ENCODE measurements at places on chromosomes 2 and 18.

- DNase-seq = peak; percentile 12
These were observed at the start of gene MXD1 for GRCh38 chr2:69914950-69915945. TSS of gene MXD1 (plus strand) at chr2:69915109. CDS start at chr2:69915331, 222 bp downstream.

- DNase-seq = no peak
These were observed 23.8 kb upstream of the TXNDC2 start for GRCh38 chr18:9861933-9862332.

- no peak for DNase-seq
These were observed 532.2 kb downstream of the RIT2 start for GRCh38 chr18:42583283-42583731.

DNA sequence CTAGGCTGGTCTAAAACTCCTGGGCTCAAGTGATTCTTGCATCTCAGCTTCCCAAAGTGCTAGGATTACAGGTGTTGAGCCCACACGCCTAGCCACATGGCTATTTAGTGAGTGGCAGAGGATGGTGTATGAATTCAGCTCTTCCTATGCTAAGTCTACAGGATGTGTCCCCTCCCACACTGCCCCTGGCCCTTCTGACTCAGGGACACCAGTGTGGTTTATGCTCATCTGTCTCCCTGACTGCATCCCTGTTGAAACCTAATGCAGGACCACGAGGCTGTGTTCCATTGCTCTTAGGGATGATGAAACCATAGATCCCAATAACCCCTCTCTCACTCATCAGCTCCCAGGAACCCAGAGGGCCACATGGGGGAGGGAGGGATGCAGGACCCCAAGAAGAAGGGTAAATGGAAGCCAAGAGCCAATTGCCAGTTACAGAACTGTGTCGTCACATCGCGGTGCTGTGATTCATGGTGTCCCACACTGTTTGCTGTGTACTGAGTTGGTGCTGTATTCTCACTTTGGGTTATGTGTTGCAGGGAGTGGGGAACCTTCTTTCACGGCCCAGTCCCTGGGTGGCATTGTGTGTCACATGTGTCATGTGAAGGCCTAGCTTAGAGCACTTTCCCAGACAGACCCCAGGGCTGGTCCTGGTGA, 102.9 kb upstream of the HAAO start:
- no peak for DNase-seq

- no peak for DNase-seq
These were observed 70.0 kb downstream of the PXDN start for GRCh38 chr2:1674276-1674675.

DNA sequence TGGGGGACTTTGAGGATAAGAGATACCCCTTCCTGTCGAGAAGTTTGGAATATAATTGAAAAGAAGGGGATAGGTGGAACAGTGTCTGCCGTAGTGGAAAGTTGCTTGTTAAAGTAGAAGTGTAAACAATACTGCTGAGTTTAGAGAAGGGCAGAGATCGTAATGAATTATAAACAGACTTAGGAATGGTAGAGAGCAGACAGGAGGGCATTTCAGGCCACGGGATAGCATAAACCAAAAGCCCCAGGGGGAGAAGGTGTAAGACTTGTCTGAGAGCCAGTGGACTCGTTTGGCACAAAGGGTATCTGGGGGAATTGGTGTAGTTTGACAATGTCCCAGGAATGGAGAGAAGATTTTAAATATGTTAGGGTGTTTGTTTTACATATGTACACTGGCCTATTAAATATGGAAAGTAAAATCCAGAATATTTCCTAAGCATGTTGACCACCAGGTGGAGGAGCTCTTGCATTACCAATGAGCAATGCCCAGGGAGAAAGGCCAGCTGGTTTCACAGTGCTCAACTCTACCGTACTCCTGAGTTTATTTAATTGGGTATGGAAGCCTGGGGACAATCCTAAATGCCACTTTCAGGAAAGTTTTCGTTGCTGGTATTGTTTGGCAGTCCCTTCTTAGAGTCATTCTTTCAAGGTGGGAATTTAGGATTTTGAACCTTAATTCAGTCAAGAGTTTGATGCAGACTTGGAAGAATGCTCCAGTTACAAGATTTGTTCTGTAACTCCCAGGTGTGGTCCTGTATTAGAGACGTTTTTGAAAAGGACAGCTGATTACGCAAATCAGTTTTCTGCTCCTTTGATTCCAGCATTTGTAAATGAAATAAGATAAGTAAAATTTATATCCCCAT, 7.5 kb downstream of the COPS8 start:
- peak; percentile 48 for DNase-seq

DNA sequence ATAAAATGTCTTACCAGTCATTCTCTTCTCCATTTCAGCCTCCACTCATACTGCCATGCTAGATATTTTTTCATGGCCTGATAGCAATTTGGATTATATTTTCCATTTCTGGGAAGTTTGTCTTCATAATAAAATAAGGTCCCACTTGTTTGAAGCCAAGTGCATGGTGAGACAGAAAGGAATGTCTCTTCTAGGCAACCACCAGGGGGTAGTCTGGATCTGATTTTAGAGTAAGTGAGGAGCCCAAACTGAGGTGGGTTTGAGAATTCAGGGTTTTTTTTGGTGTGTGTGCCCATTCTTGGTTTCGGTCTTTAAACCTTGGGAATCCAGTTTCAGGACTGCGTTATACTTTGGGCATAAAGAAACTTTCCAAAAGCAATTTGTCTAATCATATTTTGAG, 315.5 kb downstream of the RPRM start:
- DNase-seq = peak; percentile 28

DNA sequence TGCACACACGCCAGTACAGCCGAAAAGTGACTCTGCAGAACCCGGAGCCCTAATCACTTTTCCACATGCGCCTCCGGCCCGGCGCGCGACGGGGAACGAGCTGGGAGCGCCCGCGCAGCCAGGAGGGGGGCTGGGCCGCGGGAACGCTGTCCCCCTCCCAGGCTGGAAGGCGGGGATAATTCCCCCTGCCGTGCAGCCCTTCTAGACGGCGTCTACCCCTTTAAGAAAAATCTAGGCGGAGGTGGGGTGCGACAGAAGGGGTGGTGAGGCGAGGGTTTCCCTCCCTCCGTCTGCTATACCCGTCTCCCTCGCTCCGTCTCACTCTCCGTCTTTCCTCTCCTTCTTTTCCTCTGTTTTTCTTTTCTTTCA, 2.4 kb downstream of the CYP26B1 start:
- DNase-seq = no peak

DNA sequence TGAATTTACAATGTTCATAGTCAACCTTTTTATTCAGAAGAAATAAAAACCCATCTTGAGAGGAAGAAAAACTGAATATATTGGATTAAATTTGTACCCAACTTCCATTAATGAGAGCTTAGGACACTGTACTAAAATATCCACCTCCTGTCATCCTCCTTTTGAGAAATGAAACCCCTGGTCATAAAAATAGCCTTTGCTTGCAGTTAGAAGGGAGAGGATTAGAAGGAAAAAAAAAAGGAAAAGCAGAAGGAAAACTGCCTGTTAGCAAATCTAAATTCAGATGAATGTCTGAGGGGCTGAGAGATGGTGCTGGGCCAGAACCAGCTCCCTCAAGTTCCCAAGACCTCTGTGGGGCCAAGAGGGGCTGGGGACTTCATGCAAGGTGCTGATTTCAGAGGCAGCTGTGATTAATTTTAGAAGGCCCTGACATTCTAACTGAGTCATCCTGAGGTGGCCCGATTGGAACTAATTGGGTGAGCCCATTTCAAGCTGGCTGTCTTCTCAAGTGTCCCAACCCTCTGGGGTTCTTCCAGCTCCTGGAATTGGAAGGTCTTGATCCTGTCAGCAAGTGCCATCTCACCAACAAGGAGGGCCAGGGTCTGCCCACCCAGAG, 38.4 kb upstream of the BIN1 start:
- no peak for DNase-seq

DNA sequence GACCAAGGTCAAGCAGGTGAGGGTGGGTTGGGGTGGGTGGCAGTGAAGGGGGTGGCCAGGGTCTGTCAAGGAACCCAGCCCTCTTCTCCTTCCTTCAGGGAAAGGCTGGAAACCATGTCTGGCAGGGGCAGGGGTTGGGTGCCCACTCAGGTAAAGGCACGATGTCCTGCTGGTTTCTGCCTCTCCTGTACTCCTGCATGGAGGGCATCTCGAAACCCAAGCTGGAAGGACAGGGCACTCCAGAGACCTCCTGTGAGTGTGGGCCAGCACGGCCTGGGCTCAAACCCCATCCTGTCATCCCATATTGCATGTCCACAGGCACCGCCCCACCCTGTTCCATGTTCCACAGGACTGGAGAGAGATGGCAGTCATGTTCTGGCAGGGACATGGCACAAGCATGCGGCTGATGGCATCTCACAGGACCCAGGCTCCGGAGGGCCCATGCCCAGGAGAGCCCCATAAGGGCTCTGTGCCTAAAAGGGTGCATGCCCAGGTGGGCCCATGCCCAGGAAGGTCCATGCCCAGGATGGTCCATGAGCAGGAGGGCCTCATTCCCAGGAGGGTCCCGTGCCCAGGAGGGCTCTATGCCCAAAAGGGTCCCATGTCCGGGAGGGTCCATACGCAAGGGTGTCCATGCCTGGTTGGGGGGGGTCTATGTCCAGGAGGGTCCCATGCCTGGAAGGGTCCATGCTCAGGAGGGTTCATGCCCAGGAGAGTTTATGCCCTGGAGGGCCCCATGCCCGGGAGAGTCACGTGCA, 6.4 kb downstream of the GPR35 start:
- no peak for DNase-seq

DNA sequence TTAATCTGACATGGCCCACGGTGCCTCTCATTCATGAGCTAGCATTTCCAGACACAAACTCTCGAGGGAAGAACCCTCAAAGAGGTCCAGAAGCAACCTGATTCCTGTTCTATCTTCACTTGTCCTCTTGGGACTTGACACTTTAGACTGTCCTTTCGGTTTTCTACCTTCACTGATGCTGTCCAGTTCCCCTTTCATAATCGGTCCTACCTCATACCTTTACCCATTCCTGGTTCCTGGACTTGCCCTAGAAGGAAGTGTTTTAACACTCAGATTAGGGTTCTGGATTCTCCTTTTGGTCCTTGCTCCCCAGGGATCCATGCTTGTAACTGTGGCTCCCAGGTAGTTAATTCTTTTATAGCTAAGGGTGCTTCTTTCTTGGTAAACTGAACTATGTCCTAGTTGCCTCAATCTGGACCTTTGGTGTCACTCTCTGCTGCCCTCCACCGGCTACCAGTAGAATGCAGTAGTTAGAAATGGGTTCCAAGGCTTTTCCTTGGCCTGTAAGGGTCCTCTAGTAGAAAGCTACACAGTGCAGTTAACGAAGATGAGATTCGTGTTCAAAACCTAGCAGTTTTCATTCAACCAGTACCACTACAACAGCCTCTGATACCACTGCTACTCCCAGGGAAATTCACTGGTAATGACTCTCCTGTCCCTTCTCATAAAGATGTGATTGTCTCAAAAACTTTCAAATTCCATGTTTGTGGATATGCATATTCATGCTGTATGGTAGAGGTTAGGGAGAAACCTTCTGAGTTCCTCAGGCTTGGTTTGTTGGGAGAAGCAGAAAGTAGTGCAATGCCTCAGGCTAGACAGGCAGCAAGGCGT, 178.1 kb upstream of the CYP26B1 start:
- peak; percentile 6 for DNase-seq

GRCh38 chr2:25274868-25275574, 66.7 kb downstream of the DNMT3A start:
- no peak for DNase-seq

DNA sequence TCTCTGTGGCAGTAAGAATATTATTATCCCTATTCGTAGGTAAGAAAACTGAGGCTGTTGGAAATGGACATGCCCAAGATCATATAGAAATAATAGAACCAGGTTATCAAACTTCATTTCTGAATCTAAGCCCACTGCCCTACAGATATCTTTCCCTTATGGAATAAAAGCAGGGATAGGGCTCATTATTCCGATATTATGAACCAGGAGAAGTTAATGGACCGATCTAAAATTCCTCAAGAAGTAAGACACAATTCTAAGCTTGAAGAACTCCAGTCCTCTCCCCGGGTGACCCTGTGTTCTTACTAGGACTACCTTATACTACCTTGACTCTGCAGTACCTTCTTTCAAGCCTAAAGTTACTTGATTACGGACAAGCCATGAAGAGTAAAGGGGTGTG, 8.4 kb upstream of the MYCN start:
- no peak for DNase-seq

DNA sequence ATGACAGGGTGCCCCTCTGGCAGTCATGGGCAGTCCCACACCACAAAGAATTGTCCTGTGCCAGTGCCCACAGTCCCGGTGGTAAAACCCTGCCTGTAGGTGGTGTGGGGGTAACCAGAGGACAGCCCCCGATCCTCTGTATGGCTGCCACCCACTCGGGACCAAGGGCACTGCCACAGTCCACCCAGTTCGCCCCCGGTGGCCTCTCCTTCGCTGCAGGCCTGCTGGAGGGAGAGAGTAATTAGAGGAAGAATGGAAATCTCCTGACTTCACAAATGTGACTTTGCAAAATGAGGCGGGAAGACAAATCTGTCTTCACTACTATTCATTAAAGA, 11.4 kb downstream of the GBX2 start:
- DNase-seq = no peak

GRCh38 chr2:160838691-160839090, 321.5 kb upstream of the TANK start:
- no peak for DNase-seq

DNA sequence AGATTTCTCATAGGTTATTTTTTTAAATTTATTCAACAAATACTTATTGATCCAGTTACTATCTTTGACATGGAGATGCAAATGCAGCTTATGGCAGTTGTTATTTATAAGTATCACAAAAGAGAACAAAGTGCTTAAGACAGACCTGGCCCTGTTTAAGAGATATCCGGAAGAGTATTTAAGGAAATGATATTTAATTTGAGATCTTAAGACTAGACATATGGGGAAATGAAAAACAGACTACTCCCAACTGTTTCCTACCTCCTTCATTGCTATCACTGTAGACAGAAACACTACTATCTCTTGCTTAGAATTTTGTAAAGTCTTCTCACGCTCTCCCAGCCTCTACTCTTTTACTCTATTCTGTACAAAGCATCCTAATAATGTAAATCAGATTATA, 36.0 kb downstream of the RPRD1A start:
- DNase-seq = no peak

- DNase-seq = peak; percentile 56
These were observed at the start of gene MFSD6 for GRCh38 chr2:190407662-190408537. TSS of gene MFSD6 (plus strand) at chr2:190408355. CDS start at chr2:190436030, 27,675 bp downstream.

DNA sequence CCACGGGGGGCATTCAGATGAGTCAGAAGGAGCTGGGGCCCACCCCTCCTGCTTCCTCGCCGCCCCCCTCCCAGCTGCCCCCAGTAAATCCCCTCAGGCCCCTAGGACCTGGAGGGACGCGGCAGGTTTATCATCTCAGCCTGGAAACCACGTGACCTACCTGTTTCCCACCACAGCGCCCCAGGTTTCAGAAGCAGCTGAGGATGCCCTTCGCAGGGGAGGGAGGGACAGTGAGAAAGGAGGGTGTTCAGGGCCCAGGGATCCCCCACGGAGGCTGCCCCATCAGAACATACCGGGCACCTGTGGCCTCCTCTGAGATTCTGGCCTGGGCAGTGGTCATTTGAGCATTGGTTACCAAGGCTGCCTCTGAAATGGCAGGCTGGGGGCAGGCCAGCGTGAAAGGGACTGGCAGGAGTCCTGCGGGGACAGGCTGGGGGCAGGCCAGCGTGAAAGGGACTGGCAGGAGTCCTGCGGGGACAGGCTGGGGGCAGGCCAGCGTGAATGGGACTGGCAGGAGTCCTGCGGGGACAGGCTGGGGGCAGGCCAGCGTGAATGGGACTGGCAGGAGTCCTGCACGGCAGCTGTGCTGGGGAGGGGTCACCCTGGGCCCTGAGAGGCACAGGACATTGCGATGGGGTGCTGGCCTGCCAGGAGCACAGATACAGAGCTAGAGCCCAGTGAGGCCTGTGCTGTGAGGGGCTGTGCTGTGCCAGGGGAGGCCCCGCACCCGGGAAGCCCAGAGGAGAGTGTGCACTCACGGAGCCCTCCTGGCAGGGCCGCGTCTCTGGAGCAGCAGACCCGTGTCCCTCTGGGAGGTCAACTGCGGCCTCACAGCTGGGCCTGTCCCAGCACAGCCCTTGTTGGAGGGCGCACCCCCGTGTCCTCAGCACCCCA, 1.6 kb downstream of the NEU4 start:
- DNase-seq = peak; percentile 19

Measured in BE2C (cell line).